ENCODE measurements at places on chromosomes 4 and X.

- DNase-seq = no peak
Observed at GRCh38 chr4:20987191-20987590, 286.9 kb downstream of the PACRGL start.

DNA sequence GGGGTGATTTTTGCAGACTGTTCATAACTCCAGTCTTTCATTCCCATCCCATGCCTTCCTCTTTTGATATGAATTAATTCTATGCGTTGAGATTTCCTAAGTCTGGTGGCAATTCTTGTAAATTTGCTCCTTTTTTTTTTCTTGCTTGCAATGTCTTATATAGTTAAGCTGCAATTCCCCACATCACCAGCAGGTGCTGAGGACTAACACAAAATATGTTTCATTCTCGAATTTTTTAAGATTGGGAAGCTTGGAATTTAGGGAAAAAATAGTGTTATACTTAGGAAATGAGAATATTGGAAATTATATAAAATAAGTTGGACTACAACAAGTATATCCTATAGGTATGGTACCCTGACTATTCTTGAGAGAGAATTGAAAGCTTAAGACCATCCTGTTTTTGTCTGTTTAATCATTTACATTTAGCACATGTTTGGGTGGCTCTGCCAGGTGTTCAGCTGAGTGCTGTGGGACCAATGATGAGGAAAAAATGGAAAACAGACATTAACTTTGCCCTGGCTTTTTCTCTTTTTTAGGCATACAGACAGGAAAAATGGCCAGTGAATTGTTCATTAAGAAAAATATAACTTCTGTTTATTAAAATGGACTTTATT, 30.2 kb downstream of the AFF2 start:
- DNase-seq = no peak

GRCh38 chr4:98275145-98275544, 14.0 kb downstream of the RAP1GDS1 start:
- DNase-seq = no peak

DNA sequence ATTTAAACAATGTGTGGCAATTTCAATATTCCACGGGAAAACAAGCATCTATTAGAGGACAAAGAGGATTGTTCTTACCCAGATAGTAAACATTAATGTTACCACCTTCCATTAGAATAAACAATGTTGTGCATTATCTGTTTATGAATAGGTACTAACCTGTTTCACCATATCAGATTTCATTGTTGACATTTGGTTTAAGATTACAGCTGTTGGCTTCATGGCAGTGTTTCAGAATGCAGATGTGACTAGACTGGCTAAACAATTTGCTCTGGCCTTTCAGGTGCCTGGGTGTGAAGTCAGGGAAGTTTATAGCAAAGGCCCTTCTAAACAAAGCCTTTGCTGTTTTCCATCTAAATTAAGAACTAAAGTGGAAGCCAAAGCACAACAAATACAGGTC, 464.7 kb upstream of the FAM47C start:
- DNase-seq = no peak

DNA sequence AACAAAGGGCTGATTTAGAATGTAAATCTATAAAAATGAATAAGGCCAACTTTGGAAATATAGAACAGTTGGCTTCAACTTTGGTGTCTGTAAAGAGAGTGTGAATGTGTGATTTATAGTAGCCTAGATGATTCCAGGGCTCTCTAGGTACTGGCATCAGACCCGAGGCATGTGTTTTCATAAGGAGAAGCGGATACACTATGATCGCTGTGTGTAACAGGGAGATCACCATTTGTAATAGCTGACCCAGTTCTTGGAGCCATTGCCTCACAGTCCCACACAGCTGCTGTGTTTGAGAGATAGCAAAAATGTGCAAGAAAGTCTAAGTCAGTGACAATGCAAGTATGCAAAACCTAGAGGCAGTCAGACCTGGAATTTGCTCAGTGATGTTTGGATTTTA, 135.1 kb downstream of the REPS2 start:
- no peak for DNase-seq

- DNase-seq = no peak
Observed at GRCh38 chr4:176413171-176413570, 93.4 kb downstream of the SPCS3 start.
